ENCODE measurements at places on chromosomes 2 and 18. TPM values are rescaled to one million over a fixed set of nuclear protein-coding genes. Genes with fewer than 3 reads are reported as not detected.
A peak's percentile ranks its signal among the peaks of the same experiment; 100 is the strongest.

DNA sequence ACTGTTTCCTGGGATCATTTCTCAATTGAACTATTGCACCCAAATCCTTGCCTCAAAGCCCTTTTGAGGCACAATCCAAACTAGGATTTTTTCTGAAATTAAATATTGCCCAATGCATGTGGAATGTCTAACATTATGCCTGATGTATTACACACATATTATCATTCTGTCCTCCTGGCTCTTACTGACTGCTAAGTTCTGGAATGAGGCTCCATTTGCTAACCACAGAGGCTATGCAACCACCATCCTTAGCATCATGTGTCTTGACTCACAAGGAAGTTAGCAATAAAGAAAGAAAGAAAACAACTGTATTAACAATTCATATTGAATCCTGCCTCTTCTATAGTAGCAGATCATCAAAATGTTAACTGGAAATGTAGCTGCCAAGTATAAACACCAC is 1142.7 kb downstream of the CNTNAP5 start:
- no peaks in the 10 kb centered on the region for H3K4me1 ChIP-seq
- H3K36me3 ChIP-seq = no peaks in the 10 kb centered on the region
- H3K27me3 ChIP-seq = no peaks in the 10 kb centered on the region
- H3K27ac ChIP-seq = no peak overlapping the region

DNA sequence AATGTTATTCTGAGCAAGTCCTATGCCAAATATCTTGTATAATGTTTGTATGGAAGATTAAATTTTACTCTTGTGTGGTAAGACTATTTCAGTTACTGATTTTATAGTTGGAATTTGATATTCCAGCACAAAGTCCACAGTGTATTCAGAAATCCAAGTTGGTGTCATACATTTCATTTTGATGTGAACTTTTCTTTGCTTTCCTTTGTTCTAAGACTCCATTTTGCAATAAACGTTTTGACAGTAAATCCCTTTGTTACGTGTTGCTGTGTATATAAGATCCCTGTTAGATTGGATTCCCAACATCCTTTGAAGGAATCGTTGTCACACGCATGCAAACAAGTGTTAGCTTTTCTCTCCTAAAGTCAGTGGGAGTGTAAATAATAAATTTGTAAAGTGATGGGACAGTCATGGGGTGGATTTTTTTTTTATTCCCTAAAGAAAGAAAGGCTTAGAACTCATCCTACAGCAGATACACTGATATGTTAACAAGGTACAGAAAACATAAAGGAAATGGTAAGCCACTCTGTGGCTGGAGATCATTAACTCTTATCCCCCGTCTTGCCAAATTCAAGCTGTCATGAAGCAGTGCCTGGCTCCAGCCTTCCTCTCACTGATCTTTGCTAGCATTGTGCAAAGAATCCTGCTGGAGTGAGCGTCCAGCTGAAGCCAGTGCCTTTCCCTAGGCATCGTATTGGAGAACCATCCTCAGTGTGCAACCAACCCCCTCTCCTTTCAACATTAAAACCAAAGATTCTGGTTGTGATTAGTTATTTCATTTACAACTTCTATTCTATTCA is 127.6 kb upstream of the CDCA7 start:
- no peak overlapping the region for H3K4me3 ChIP-seq
- peaks cover 1% of the 10 kb centered on the region for H3K36me3 ChIP-seq
- DNase-seq = peak; percentile 10
- H3K27ac ChIP-seq = no peak overlapping the region
- H3K4me1 ChIP-seq = no peaks in the 10 kb centered on the region
- no peaks in the 10 kb centered on the region for H3K27me3 ChIP-seq

DNA sequence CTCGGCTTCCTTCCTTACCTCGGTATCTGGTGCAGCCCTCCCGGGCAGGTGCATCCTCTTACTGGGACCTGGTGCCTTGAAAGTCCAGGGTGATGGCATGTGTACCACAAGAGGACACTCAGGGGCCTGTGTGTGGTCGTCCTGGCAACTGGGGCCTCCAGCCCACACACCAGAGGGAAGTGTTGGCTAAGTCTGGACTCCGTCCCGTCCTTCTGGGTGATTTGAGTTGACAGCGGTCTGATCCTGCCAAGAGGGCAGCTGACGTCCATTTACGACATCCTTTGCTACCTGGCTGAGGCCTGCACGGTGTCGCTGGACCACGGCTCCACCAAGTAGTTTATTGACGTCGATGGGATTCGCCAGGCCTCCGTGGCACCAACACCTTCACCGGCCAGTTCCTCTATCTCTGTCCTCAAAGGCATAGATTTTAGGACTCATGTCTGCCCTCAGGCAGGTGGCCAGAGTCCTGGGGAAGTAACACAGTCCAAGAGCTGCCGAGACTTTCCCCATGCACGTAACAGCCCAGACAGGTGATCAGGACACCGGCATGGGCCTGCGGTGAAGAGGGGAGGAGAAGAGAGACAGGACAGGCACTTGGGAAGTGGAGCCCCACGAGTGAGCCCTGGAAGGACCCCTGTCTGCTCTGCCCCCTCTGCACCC is 186.0 kb upstream of the HDAC4 start:
- no peaks in the 10 kb centered on the region for H3K4me1 ChIP-seq
- no peak overlapping the region for H3K4me3 ChIP-seq
- no peak overlapping the region for H3K27ac ChIP-seq
- DNase-seq = no peak

DNA sequence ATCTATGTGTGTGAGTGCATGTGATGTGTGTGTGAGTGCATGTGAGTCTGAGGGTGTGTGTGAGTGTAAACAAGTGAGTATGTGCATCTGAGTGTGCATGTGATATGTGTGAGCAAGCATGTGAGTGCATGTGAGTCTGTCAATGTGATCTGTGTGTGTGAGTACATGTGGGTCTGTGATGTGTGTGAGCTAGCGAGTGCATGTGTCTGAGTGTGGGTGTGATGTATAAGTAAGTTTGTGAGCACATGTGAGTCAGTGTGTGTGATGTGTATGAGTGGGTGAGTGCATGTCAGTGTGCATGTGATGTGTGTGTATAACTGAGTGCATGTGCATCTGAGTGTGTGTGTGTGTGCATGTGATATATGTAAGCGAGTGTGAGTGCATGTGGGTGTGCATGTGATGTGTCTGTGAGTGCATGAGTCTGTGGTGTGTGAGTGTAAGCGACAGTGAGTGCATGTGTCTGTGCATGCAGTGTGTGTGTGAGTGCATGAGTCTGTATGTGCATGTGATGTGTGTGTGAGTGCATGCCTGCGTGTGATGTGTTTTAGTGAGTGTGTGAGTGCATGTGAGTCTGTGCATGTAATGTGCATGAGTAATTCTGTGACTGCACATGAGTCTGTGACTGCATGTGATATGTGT is 44.1 kb downstream of the COPS8 start:
- H3K27me3 ChIP-seq = no peaks in the 10 kb centered on the region
- DNase-seq = no peak
- no peak overlapping the region for H3K27ac ChIP-seq
- H3K36me3 ChIP-seq = no peaks in the 10 kb centered on the region
- H3K4me1 ChIP-seq = no peaks in the 10 kb centered on the region

GRCh38 chr2:113847144-113847543 is 42.7 kb upstream of the ACTR3 start:
- H3K4me1 ChIP-seq = no peaks in the 10 kb centered on the region
- DNase-seq = no peak
- H3K27ac ChIP-seq = no peak overlapping the region
- H3K4me3 ChIP-seq = no peak overlapping the region

GRCh38 chr18:42909095-42909494 is 206.4 kb downstream of the RIT2 start:
- DNase-seq = no peak
- H3K4me1 ChIP-seq = no peaks in the 10 kb centered on the region
- H3K36me3 ChIP-seq = no peaks in the 10 kb centered on the region
- no peak overlapping the region for H3K4me3 ChIP-seq
- no peak overlapping the region for H3K27ac ChIP-seq

GRCh38 chr2:232779465-232779864 is 3.1 kb upstream of the KCNJ13 start:
- H3K27me3 ChIP-seq = no peaks in the 10 kb centered on the region
- peaks cover 9% of the 10 kb centered on the region for H3K36me3 ChIP-seq
- H3K27ac ChIP-seq = peak overlapping the region; percentile 56
- DNase-seq = no peak
- H3K4me1 ChIP-seq = peaks cover 9% of the 10 kb centered on the region
- no peak overlapping the region for H3K4me3 ChIP-seq

GRCh38 chr2:186456941-186457340 is 29.1 kb upstream of the ZC3H15 start:
- no peaks in the 10 kb centered on the region for H3K27me3 ChIP-seq
- H3K4me1 ChIP-seq = no peaks in the 10 kb centered on the region
- peaks cover 15% of the 10 kb centered on the region for H3K36me3 ChIP-seq
- H3K27ac ChIP-seq = no peak overlapping the region
- H3K4me3 ChIP-seq = no peak overlapping the region

DNA sequence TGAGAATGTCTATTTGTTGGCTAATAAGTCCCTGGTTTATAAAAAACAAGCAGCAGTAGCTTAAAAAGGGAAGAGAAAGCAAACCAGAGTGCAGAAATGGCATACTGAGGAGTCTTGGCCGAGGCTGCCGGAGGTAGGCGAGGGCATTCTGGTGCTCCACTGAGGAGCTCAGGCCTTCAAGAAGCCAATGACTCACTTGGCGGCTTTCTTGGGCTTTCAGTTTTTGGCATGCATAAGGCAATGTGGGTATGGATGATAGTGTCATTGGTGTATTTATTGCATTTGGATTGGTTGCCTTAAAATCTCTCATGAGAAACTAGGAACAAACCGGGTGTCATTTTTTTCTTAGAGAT is 119.6 kb upstream of the ARL5A start:
- DNase-seq = peak; percentile 34
- H3K36me3 ChIP-seq = no peaks in the 10 kb centered on the region
- H3K27me3 ChIP-seq = no peaks in the 10 kb centered on the region
- H3K4me3 ChIP-seq = peak overlapping the region; percentile 33

DNA sequence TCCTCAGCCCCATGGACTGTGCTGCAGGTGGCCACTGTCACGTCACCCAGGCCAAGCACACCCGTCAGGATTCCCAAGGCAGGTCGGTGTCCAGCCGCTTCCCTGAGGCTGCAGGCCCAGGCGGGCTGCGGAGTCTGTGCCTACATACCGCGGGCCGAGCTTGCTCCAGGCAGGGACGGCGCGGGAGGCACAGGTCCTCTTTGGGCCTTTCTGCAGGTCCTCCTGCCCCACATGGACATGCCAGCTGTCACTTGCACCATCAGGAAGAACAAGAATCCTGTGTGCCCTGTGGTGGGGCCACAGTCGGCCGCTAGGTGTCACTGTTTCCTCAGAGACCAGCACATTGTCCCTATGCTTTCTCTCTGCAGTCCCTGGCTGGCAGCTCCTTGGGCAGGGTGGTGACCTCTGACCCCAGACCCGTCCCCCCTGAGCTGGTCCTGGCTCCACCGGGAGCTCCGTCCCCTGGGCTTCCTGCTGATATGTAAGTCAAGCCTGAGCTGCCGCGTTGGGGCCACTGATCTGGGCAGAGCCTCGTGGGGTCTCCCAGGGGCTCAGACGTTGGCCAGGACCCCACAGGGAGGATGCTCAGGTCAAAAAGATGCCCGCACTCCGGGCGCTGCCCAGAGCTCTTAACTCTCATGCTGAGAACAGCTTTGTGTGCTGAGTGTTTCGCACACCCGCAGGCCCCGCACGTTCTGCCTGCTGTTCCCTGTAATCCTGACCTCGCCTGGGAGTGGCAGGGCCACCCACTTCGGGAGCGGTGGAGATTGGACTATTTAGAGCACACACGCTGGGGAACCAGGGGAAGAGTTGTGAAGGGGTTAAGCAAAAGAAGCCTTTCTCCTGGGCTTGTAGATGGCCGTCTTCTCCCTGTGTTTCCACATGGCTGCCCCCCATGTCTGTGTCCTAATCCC is 17.3 kb upstream of the AGXT start:
- H3K27me3 ChIP-seq = peaks cover 3% of the 10 kb centered on the region
- H3K36me3 ChIP-seq = no peaks in the 10 kb centered on the region
- no peak overlapping the region for H3K27ac ChIP-seq
- DNase-seq = peak; percentile 93
- no peak overlapping the region for H3K4me3 ChIP-seq
- peaks cover 12% of the 10 kb centered on the region for H3K4me1 ChIP-seq

DNA sequence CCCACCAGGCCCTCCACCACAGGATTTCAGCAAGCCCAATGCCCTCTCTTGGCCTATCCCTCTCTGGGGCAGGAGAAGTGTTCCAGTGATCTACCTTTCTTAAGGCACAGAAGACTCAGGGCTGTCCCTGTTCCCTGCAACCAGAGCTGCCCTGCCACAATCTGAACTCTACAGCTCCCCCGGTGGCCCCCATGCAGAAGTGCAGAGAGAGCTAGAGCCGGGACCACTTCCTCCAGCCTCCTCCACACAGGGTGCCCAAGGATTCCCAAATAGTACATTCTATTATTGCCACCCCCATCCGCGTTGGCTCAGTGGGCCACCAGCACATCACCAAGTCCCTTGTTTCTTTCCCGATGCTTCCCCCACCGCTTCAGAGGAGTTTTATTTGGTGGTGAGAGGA is 114.8 kb upstream of the PTPRM start:
- H3K4me1 ChIP-seq = no peaks in the 10 kb centered on the region
- H3K4me3 ChIP-seq = no peak overlapping the region
- no peak overlapping the region for H3K27ac ChIP-seq

- no peak for DNase-seq
- no peaks in the 10 kb centered on the region for H3K36me3 ChIP-seq
- peak overlapping the region; percentile 98 for H3K27ac ChIP-seq
- no peaks in the 10 kb centered on the region for H3K27me3 ChIP-seq
- H3K4me3 ChIP-seq = peak overlapping the region; percentile 67
- H3K4me1 ChIP-seq = peaks cover 12% of the 10 kb centered on the region
Measured at GRCh38 chr2:177553176-177553884, 160.8 kb downstream of the AGPS start.

- no peak overlapping the region for H3K4me3 ChIP-seq
- H3K27ac ChIP-seq = peak overlapping the region; percentile 62
- peak; percentile 29 for DNase-seq
Measured at GRCh38 chr2:69581774-69582581, 61.6 kb downstream of the AAK1 start.

GRCh38 chr2:159600752-159601151 is 15.6 kb downstream of the BAZ2B start:
- H3K4me1 ChIP-seq = peaks cover 11% of the 10 kb centered on the region
- no peaks in the 10 kb centered on the region for H3K36me3 ChIP-seq
- no peak overlapping the region for H3K27ac ChIP-seq

The IL36RN gene
- total RNA-seq = not detected

The FASTKD1 gene
- total RNA-seq = 23.5 TPM

The RETREG2 gene
- total RNA-seq = 42.0 TPM

The CENPA gene
- not detected for total RNA-seq

The PLEKHH2 gene
- 55.8 TPM for total RNA-seq

The CCDC74A gene
- total RNA-seq = not detected

The IL1R2 gene
- total RNA-seq = 99.6 TPM

All from stomach (tissue), 19 donors.